NB4 (cell line): ENCODE measurements at places on chromosomes 12 and 14.

- DNase-seq: no peak
These were observed 3.1 kb upstream of the IGF1 start for GRCh38 chr12:102483466-102483865.

- no peak for DNase-seq
These were observed 35.7 kb upstream of the NCOR2 start for GRCh38 chr12:124603100-124603541.

DNA sequence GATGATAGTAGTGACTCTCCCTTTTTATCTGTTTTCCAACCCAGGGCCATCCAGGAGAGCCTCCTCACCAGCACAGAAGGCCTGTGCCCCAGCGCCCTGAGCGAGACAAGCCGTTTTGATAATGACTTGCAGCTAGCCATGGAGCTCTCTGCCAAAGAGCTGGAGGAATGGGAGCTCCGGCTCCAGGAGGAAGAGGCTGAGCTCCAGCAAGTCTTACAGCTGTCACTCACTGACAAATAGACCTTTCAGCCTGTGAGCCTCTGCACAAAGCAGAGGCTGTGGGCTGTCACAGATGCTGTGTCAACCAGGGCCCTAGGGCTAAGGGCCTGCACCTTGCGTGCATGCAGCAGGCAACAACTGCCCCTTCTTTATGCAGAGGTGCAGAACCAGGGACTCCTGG lies 11.0 kb downstream of the C12orf76 start:
- DNase-seq: no peak

DNA sequence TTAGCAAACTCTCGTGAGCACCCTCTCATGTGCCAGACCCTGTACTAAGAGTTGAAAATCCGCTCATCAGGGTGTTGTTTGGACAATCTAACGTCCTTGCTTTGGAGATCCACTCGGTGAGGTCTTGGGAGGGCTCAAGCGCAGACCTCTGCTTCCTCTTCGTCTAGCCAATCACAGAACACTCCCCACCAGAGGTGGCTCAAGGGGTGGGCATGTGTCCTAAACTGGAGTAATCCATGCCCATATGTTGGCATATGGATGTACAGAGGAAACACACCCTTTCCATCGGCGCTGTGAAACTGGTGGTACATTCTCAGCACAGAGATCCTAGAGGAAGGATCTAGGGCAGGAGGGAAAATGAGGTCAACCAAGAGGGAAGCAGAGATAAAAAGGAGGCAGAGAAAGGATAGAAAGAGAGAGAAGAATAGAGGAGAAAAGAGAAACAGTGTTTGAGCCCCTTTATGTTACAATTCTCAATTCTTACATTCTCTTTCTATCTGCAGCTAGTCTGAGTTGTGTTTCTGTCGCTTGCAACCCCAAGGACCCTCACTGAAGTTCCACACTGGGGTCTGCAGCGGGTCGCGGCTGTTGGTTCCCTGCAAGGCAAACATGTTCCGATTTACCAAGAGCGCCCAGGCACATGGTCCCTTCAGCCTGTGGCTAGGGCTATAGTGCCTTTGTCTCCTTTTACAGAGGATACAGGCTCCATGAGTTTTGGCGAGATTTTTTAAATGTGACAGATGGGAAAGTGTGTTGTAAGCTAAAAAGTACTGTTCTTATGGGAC lies 40.5 kb downstream of the DLK1 start:
- no peak for DNase-seq

GRCh38 chr14:90940318-90940962 lies 120.0 kb downstream of the RPS6KA5 start:
- no peak for DNase-seq

GRCh38 chr14:21525571-21525961 lies 580 bp downstream of the SALL2 start:
- no peak for DNase-seq

DNA sequence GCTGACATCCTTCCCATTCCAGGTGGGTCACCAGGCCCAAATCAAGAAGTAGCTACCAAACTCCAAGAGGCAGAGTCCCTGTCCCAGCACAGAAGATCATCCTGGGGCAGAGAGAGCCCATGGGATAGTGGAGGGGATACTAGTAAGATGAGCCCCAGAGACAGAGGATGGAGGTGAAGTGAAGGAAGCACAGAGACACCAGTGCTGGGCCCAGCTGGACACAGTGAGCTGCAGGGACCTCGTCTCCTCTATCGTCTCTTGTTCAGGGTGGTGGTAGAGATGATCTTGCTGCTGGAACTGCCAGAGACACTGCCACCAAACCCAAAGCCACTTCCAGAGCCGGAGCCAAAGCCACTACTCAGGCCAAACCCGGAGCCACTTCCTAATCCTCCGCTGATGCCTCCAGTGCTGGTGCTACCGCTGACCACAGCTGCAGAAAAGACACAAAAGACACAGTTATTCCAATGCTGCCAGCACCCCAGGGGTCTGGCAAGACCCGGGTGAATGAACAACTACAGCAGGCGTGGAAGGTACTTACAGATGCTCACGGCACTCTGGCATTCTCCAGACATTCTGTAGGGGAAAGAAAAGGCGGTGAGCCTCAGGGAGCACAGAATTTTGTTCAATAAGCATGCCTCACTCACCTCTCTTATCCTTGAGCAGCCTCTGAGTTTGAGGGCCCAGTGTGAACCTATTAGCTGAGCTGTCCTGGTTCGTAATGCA lies 6.9 kb downstream of the KRT4 start:
- DNase-seq: no peak

DNA sequence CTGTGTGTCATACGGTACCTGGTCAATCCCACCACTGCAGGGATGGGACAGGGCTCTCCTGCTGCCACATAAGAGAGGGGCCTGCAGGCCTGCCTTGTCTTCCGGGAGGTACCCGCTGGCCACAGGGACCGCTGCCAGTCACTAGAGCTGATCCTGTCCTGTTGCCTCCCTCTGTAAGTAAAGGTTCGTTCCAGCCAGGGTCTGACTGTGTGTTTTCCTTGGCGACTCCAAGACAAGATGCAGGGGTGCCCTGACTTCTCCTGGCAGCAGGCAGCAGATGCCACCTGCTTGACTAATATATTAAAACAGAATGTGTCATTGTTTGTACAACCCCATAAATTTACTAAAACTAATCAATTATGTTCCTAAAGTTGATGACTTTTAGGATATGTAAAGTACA lies 41.5 kb upstream of the ASPG start:
- no peak for DNase-seq

DNA sequence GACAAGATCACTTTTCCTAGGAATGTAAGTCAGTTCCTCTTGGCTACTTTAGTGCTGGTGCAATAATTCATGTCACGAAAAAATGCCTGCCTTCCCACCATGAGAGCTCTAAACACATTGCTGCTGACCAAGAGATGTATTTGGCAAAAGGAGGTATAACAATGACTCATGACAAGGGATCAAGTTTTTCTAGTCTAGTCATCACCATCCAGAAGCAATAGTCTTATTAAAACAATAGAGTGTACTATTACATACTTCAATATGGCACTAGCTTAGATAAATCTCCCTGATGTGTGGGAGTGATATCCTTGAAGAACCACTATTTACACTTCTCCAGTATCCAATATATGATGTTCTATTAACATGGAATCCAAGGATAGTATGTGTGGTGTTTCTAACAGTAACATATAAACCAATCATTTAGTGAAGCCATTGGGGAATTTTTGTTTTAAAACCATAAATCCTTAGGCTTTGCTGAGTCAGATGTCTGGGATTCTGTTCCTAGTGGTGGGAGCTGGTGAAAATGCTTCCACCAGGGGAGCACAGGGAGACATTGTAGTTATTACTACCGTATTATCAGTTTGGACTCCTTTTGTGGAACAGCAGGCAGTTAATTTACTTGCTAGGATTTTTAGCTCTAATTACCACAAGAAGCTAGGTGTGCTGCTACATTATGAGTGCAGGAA lies 1387.5 kb downstream of the LRFN5 start:
- no peak for DNase-seq

GRCh38 chr14:65403231-65403630 lies 9.3 kb upstream of the FUT8 start:
- DNase-seq: peak; percentile 10

- DNase-seq: no peak
These were observed 23.1 kb downstream of the ENTPD5 start for GRCh38 chr14:73995977-73996378.

- no peak for DNase-seq
These were observed 678.6 kb downstream of the BCL11B start for GRCh38 chr14:98593361-98593761.

GRCh38 chr14:52042371-52043289 lies 26.2 kb downstream of the NID2 start:
- DNase-seq: no peak

- DNase-seq: peak; percentile 30
These were observed 111.9 kb downstream of the FOXN3 start for GRCh38 chr14:89304972-89305703.

DNA sequence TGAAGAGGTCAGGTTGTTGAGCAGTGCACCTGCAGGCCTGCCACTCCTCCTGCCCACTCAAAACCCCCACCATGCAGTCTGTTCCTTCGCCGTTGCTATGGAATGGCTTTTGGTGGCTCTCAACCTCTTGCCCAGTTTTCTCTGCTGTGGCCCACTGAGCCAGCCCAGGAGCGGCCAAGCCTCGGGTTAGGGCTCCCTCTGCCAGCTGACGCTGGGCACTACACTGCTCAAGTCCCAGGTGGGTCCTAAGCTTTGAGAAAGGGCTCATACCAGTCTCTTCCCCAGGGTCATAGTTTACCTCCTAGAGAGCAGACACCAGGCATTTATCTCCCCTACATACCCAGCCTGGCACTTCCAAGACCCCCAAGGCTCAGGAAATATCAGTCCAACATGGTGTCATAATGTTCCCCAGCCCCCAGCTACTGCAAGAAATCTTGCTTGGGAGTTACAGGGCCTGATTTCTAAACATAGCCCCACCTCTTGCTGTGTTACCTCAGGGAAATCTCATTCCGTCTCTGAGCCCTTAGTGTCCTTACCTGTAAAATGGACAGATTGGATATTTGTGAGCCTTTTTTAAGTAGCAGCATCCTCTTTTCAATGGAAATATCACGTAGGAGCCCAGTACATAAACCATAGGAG lies 59.4 kb downstream of the TSPAN11 start:
- peak; percentile 56 for DNase-seq

- DNase-seq: peak; percentile 96
These were observed 707.5 kb upstream of the TMEM132C start for GRCh38 chr12:127559349-127560040.

DNA sequence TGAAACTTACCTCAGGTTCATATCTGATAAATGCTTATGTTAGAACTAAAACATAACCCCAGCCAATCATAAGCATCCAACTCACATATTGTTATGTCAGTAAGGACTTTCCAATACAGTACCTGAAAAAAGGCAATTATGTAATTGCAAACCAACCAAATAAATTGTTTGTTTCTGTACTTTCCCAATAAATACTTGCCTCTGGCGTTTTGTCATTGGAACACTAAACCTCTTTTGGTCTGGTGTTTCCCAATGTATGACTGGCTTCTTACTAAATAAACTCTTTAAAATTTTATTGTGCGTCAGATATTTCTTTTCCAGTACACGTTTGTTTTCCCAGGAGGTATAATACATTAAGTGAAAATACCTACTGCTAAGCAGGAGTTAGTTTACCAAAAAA lies 6.7 kb upstream of the PTPRB start:
- no peak for DNase-seq

DNA sequence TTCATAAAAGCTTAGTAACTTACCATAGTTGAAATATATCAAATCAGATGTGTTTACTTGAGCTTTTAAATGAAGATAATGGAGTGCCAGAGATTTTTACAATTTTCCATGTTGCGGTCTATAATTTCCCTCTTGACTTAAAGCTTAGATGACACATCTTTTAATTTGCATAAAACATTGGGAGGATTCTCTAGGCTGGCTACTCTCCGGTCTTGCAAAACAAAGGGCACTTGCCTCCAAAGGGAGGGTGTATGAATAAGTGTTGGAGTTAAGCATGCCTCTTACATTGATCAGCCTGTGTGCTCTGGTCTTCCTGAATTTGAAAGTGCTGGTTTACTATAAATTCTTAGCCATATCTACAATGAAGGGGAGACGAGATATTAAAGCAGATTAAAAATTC lies 336.4 kb upstream of the NAV3 start:
- DNase-seq: no peak

DNA sequence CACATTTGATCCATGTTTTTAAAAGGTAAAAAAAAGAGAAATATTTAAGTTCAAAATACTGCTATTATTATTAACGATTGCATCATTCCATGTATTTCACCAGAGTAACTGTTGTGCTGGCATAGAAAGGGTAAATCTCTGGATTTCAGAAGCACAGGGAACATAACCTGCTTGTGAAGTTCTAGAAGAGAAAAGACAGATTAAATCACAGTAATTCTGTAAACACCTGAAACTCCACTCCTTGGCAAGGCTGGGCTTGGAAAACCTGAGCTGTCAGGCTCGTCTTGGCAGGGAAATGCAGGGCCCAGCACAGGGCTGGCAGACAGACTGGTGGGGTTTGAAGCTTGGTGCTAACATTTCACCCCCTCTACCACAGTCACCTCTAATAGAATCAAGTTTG lies 35.1 kb downstream of the SVOP start:
- no peak for DNase-seq
